Stimulated activated CD4-positive, alpha-beta T cell treated with anti-CD3 and anti-CD28 coated beads, Interleukin-1b, Interleukin-23, amount 100 ng/mL, for 4 hours (primary cell): ENCODE measurements at places on chromosomes 3 and 15.

GRCh38 chr15:95799286-95800200 is 531.0 kb upstream of the NR2F2 start:
- DNase-seq = no peak

- no peak for DNase-seq
These were observed 81.9 kb downstream of the FGF12 start for GRCh38 chr3:192645437-192645836.

GRCh38 chr3:49012441-49013017 is 5.3 kb downstream of the WDR6 start:
- no peak for DNase-seq

DNA sequence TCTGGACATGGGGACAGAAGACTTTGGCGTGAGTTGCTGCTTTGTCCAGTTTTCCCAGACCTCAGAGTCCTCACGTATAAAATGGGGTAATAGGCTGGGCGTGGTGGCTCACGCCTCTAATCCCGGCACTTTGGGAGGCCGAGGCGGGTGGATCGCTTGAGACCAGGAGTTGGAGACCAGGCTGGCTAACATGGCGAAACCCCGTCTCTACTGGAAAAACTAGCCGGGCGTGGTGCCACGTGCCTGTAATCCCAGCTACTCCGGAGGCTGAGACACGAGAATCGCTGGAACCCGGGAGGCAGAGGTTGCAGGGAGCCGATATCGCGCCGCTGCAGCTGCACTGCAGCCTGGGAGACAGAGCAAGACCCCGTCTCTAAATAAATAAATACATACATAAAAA is 22.7 kb upstream of the IGF1R start:
- DNase-seq = no peak

- DNase-seq = no peak
These were observed 259.2 kb upstream of the CCDC54 start for GRCh38 chr3:107117922-107118536.

GRCh38 chr3:16861432-16861831 is 23.3 kb upstream of the PLCL2 start:
- DNase-seq = no peak

DNA sequence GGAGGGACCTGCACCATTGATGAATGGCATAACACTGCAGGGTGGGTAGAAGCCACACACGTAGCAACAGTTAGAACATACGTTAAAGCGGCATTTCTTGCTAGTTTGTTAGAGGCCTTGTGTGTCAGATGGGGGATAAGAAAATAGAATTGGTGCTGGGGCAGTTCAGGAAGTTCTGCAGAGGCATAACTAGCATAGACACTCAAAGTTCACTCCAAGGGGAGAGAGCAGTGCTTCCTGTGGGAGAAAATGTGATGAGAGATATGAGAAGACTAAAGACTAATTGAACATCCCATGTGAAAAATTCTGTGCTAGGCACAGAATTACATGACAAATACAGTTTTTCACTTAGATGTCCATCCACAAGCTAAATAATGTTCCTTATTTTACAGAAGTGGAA is 327.1 kb downstream of the ZNF621 start:
- DNase-seq = no peak

GRCh38 chr3:134136604-134137003 is 106.9 kb upstream of the SLCO2A1 start:
- no peak for DNase-seq

GRCh38 chr15:81224232-81224631 is 27.6 kb downstream of the IL16 start:
- DNase-seq = no peak

DNA sequence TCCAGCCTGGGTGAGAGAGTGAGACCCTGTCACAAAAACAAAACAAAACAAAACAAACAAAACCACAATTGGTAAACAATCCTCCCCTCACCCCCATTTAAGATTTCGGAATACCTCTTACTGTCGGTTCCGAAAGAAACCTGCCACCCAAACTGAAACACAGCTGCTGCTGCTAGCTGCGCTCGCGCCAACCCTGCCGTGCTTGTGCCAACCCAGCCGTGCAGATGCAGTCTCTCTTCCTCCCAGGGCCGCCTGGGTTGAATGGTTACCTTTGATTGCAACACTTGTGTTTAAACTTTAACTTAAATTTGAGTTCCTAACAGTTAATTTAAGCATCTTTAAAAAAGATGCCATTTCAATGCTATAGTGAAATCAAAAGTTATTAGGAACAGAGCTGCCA is 28.5 kb upstream of the SPTBN5 start:
- DNase-seq = no peak

- no peak for DNase-seq
These were observed 19.1 kb downstream of the PAQR9 start for GRCh38 chr3:142944342-142944741.

GRCh38 chr3:125072301-125072700 is 16.5 kb upstream of the HEG1 start:
- DNase-seq = no peak

- DNase-seq = no peak
These were observed 126.8 kb downstream of the GSK3B start for GRCh38 chr3:119967353-119968006.

GRCh38 chr15:39400821-39401550 is 179.9 kb upstream of the THBS1 start:
- no peak for DNase-seq

DNA sequence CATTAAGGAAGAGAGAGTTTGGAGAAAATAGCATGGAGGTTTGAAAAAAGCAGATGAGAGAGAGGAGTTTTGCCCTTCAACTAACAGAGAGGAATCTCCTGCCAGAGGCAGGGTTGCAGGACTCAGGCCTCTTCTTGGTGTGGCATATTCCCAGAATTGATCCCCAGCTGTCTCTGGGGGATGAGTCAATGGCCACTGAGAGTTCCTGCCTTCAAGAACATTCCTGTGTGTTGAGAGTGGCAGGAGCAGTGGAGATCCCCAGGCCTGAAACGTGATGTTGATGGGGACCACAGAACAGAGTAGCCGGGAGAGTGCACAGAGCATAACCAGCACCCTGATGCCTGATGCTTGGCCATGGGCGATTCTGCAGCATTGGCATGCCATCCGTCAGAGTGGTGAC is 348.4 kb upstream of the THBS1 start:
- DNase-seq = no peak

GRCh38 chr3:25707268-25707926 is 42.7 kb upstream of the TOP2B start:
- DNase-seq = no peak

DNA sequence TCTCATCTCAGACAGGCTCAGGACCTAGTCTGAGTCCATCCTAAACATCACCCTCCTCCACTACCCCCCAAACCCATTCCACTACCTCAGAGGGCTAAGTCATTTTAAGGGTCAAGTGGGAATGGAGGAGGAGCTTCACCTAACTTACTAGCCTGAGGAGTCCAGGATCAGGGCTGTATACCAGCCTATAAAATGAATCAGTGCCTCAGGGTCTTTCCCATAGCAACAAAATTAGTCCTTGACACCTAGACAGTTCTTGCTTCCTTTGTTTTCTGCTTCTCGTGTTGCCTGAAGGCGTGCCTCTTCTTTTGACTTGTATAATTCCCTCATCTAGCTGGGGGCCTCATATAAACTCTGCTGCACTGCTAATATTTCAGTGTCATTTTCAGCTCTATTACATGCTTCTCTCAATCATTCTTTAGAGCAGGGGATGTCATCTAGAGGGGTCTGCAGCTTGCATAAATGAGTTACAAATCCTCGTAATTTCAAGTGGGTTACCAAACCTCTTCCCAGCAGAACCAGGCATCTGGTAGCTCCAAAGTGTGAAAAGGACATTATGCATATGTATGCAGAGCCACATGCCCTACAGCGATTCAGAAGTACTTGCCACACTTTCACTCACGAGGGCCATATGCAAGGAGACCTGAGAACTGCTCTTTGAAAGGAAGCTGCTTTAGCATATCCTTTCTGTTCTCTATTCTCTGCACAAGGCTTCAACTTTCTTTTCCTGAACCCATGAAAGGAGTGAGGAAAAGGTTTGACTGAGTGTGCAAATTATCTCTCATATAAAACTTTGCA is 311.7 kb upstream of the SEMA6D start:
- no peak for DNase-seq
